RPMI7951 (cell line): ENCODE measurements at places on chromosomes 3 and 15. TPM values are rescaled to one million over a fixed set of nuclear protein-coding genes. Genes with fewer than 3 reads are reported as not detected.
A peak's percentile ranks its signal among the peaks of the same experiment; 100 is the strongest.

Gene LRRIQ4
- not detected in 2 replicates for total RNA-seq

GRCh38 chr15:94297558-94297957 is 66.2 kb downstream of the MCTP2 start:
- DNase-seq, result peak; percentile 59

Gene STRIT1
- total RNA-seq, result not detected in 2 replicates

DNA sequence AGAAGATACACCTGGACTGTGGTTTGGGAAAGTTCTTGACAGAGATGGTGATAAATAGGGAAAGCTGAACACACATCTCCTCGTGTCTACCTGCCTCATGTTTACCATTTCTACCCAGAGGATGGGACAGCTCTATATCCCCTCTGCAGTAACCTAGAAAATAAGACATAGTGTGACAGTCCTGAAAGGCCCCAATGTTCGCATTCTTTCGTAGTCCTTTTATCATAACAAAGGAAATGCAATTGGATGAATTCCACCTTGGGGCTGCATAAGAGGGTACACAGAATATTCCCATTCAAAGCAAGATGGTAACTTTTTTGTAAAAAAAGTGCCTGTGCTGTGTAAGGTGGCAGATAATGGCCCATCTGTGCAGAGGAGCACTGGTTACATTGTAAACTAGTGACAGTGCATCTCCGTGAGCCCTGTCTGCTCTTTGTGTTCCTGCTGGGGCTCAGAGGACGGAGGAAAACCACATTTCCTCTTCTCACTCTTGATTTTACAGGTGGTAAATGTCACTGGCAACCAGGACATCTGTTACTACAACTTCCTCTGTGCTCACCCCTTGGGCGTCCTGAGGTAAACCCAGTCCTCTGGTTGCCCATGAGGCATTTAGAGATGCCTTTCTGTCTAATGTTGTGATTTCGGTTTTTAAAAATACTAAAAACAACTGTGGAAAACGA is 74.3 kb downstream of the SIDT1 start:
- DNase-seq, result no peak

GRCh38 chr15:88331291-88331690 is 74.8 kb upstream of the NTRK3 start:
- peak; percentile 49 for DNase-seq

- no peak for DNase-seq
These were observed 160.9 kb downstream of the TBC1D5 start for GRCh38 chr3:17581421-17582080.

Gene LDHAL6B
- 0.10 TPM in 1 of 2 replicates, not detected in the other for total RNA-seq

DNA sequence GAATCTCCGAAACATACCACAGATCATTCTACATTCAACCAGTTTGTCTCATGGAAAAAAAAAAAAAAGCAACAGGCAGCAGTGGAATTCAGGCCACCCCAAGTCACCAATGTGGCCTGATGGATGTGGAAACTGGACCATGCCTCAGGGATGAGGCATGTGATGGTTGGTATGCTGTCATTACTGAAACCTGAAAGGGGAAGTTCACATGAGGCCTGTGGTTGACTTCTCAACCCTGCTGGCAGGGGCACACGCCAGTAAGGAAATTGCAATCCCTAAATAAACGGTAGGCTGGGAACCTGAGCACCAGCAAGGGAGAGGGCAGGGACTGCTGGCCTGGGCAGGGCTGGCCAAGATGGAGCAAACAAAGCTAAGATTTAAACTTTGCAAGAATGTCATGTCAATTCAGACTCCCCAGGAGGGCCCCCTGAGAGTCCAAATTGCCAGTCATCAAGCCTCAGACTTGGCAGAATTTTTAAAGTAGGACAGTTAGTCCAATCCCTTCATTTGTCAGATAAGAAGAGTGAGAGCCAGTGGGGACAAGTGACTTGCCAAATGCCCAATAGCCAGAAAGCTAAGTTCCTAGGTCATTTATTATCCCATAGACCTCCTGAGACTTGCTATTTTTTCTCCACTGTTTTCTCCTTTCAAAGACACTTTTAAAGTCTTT is 310.4 kb downstream of the ERC2 start:
- DNase-seq, result peak; percentile 96

DNA sequence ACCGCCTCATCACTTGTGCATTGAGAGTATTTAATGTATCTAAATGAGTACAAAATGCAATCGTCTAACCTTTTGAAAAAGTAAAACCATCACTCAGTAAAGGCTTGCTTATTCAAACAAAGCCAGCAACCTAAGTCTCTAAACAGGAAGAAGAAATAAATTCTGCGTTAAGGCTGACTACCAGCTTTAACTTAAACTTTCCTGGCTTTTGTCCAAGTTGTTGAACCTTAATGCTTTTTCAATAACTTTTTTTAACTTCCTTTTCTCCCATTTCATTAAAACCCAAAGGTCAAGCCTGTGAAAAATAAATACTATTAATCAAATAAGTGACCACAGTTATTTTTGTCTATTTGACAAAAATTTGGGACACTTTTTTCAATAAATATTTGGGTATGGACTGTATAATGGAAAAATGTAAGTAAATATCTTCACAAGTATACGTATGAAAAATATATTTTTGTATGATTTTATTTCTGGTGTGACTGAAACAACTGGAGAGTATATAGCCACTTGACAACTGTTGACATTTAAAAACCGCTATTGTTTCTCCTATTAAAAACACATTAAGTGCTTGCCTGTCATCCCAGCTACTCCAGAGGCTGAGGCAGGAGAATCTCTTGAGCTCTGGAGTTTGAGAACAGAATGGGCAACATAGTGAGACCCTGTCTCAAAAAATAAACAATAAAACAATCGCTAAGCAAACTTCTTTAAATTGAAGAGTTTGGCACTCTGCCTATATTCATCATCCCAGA is 2.9 kb downstream of the KLHL24 start:
- no peak for DNase-seq

Gene OSTN
- not detected in 2 replicates for total RNA-seq

Gene HES1
- total RNA-seq, result 38.2 and 52.5 TPM in 2 replicates

- DNase-seq, result no peak
These were observed 152.4 kb downstream of the EBLN2 start for GRCh38 chr3:73213896-73214295.

Gene TJP1
- 28.1 and 31.6 TPM in 2 replicates for total RNA-seq

DNA sequence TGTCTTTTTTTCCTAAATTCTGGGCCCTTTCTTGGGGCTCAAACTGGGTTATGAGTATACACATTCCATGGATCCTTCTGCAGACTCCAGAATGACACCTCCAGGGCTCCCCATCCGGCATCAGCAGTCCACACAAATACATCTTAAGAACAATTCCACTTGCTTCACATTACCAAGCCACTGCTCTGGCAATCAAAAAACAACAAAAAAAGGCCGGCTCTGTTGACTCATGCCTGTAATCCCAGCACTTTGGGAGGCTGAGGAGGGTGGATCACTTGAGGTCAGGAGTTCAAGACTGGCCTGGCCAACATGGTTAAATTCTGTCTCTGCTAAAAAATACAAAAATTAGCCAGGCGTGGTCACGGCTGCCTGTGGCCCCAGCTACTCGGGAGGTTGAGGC is 49.9 kb upstream of the LPP start:
- no peak for DNase-seq
